ENCODE measurements at places on chromosomes 1 and 21. TPM values are rescaled to one million over a fixed set of nuclear protein-coding genes. Genes with fewer than 3 reads are reported as not detected.

DNA sequence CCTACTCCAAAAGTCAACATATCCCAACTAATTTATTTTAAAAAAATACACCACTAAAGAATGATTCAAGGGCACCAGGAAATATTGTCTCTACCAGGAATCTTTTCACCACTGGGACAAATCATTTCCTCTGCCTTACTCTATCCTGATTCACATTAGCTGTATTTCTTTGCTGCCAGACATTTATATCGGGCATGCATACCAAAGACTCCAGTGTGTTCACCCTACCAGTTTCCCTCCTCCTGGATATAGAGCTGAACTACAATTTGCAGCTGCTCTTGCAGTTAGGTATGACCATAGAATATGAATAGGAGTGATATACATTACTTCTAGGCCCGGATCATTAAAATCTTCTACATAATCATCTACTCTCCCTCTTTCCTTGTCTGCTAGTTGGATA lies 7.6 kb downstream of the KCNJ6 start:
- no peak overlapping the region for H3K4me3 ChIP-seq
- no peaks in the 10 kb centered on the region for H3K27me3 ChIP-seq
- no peaks in the 10 kb centered on the region for H3K36me3 ChIP-seq
- no peak overlapping the region for H3K27ac ChIP-seq
- no peaks in the 10 kb centered on the region for H3K4me1 ChIP-seq

DNA sequence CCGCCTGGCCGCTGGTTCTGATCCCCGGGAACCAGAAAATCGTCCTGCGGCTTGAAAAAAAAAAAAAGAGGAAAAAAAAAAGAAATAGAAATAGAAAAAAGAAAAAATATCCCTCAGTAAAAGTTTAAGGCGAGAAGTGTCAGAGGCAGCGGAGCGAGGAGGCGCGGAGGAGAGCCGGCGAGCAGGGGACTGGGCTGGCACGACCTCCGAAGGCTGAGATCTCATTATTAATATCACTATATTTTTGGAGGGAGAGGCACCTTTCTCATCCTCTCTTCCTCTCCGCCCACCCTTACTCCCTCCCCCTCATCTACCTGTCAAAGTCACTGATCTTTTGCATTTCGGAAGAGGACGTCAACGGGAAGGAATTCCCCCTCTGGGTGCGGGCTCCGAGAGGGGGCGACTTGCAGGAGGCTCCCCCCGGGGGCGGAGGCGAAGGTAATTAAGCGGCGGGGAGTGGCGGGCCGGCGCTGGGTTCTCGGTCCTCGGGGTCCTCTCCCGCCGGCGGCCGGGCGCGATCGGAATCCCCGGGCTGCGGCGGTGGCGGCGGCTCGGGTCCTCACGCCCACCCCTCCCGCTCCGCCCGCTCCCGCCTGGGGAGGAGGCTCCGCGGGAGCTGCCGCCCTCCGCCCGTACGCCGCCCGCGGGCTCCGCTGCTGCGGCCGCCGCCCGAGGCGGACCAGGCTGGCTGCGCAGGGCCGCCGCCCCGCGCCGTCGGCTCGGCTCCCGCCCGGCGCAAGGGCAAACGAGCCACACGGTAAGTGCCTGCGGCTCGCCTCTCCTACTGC lies at the start of gene NTNG1:
Gene NTNG1 (plus strand): TSS at position 337 of the 788 bp plus-strand sequence.
- DNase-seq, result peak; percentile 45
- H3K4me3 ChIP-seq, result peak within 1 kb of the TSS; percentile 80
- H3K36me3 ChIP-seq, result no peaks in the 10 kb centered on the region
- no peaks in the 10 kb centered on the region for H3K4me1 ChIP-seq
- no peaks in the 10 kb centered on the region for H3K27me3 ChIP-seq

DNA sequence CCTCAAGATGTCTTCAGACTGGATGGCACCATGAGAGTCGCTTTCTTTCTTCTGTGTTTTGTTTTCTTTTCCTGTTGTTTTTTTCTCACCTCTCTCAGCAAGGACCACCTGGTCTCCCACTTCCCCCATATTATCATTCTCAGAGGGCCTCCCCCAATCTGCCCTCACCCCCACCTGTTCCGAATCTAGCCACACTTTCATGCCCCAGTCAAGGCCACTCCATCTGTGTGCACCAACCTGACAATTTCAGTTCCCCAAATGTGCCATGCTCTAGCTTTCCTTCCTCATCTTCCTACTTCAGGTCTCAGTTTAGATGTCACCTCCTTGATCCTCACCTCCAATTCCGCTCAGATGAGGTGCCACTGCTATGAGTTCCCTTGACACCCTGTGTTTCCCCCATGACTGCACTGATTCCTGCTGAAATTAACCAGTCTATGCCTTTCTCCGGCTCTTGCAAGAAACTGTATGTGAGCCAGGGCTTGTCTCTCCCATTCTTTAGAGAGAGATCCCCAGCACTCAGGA lies 146.2 kb downstream of the PLPP3 start:
- H3K27me3 ChIP-seq, result peaks cover 8% of the 10 kb centered on the region
- peaks cover 10% of the 10 kb centered on the region for H3K4me1 ChIP-seq
- H3K4me3 ChIP-seq, result no peak overlapping the region
- no peaks in the 10 kb centered on the region for H3K36me3 ChIP-seq

DNA sequence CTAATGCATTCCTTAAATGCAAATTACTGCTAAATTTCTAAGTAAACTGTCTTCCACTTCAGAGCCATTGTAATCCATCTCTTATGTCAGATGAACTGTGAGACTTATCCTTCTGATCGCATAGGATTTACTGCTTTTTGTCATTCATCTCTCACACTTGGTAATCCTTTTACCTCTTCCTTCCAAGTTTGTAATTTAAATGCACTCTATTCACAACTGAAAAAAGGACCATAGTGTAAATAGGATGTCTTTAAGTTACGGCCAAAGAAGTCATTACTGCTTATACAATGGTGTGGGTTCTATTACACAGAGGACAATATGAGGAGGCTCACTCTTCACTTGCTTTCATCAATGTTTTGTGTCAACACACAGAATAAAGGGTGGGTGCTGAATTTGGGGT lies 393.3 kb downstream of the PTBP2 start:
- no peaks in the 10 kb centered on the region for H3K36me3 ChIP-seq
- peak overlapping the region; percentile 30 for H3K4me3 ChIP-seq
- no peak overlapping the region for H3K27ac ChIP-seq
- H3K4me1 ChIP-seq, result peaks cover 6% of the 10 kb centered on the region

- no peaks in the 10 kb centered on the region for H3K27me3 ChIP-seq
- H3K27ac ChIP-seq, result no peak overlapping the region
- no peak for DNase-seq
- no peaks in the 10 kb centered on the region for H3K4me1 ChIP-seq
These were observed 3.4 kb upstream of the TMEM222 start for GRCh38 chr1:27318596-27318995.

GRCh38 chr1:29607236-29607635 lies 370.9 kb downstream of the PTPRU start:
- no peaks in the 10 kb centered on the region for H3K4me1 ChIP-seq
- DNase-seq, result no peak
- H3K27me3 ChIP-seq, result no peaks in the 10 kb centered on the region
- no peak overlapping the region for H3K4me3 ChIP-seq
- H3K36me3 ChIP-seq, result peaks cover 8% of the 10 kb centered on the region

GRCh38 chr21:44891631-44892031 lies 18.1 kb upstream of the PTTG1IP start:
- no peak overlapping the region for H3K27ac ChIP-seq
- DNase-seq, result no peak
- no peak overlapping the region for H3K4me3 ChIP-seq
- no peaks in the 10 kb centered on the region for H3K27me3 ChIP-seq
- H3K4me1 ChIP-seq, result no peaks in the 10 kb centered on the region

DNA sequence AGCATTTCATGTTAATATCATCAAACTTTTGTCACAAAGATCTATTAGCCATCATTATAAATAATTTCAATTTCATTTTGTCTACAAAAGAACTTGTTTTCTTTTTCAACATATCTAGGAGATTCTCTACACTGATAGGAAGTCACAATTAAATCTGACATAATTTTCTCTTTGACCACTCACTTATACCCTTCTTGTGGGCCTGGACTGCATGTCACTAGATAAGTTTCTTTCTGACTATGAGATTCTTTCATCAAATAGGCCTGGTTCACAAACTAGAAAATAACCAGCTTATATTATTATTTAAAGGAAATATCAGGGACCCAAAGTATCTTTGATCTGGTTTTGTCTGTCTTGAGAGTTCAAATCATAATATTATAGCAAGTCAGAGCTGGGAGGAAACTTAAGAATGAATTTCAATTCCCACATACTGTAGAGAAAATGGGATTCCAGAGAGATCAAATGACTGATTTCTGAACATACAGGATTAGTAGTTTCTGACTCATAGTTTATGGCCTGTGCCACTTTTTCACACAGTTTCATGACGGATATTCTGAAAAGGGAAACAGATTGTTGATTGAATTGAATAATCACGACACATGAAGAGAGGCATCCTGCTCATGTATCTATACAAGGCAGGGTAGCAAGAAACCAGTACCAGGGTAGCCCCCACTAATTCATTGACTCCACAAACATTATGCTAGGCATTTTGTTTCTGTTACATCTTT lies 355.8 kb downstream of the GPATCH2 start:
- no peaks in the 10 kb centered on the region for H3K4me1 ChIP-seq
- H3K4me3 ChIP-seq, result no peak overlapping the region
- H3K27me3 ChIP-seq, result no peaks in the 10 kb centered on the region
- no peak overlapping the region for H3K27ac ChIP-seq

DNA sequence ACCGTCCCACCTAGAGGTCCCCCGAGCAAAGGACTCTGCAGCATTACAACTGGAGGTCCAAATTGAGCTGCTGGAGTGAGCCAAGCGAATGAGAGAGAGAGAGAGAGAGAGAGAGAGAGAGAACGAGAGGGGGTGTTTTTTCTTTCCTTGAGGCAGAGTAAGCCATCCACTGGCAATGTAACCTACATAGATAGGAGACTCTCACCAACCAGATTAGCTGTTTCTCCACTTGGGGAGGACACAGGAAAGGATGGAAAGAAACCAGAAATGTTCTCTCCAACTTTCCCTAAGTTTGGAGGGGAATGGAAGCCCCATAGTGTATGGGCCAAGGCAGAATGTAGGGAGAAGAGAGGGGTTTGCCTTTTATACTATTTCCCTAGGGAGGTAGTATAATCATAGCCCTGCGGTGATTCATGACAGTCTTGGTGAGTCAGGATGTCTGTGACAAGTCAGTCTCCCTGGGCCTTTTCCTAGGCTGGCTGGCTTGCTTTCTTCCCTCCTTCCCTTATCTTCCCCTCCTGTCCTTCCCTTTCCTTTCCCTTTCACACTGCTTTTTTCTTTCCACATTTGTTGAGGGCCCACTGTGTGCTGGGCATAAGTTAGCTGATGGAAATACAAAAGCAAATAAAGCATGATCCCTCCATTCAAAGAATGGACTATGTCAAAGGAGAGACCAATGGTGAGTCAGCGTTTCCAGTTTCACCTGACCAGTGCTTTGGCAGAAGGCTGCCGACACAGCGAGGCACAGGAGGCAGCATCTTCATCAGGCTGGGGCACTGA lies 7.1 kb downstream of the FNDC7 start:
- no peak overlapping the region for H3K27ac ChIP-seq
- H3K4me1 ChIP-seq, result peaks cover 2% of the 10 kb centered on the region
- no peaks in the 10 kb centered on the region for H3K36me3 ChIP-seq
- no peak for DNase-seq

Gene SLC9C2
- total RNA-seq, result not detected

GRCh38 chr21:34889676-34890469 lies 159.2 kb downstream of the RUNX1 start:
- no peaks in the 10 kb centered on the region for H3K36me3 ChIP-seq
- peaks cover 54% of the 10 kb centered on the region for H3K27me3 ChIP-seq
- DNase-seq, result peak; percentile 61

- DNase-seq, result no peak
- no peak overlapping the region for H3K4me3 ChIP-seq
- H3K27me3 ChIP-seq, result no peaks in the 10 kb centered on the region
- no peaks in the 10 kb centered on the region for H3K4me1 ChIP-seq
These were observed 4.1 kb upstream of the REG4 start for GRCh38 chr1:119815361-119815760.

Gene PTPN22
- total RNA-seq, result not detected

Gene ZSCAN20
- total RNA-seq, result 3.8 TPM

DNA sequence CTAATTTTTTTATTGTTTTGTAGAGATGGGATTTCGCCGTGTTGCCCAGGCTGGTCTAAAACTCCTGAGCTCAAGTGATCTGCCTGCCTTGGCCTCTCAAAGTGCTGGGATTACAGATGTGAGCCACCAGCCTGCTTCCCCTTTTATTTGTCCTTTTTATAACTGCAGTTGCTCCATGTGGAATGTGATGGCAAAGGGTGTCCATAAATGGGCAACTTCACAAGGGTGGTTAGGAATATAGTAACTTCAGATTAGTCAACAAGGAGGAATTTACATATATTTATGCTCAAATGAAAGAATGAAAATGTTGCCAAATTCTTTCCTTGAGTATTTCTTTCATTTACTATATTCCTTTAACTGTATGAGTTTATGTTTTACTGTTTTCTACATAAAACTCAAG lies 182.9 kb downstream of the BACH1 start:
- no peak overlapping the region for H3K27ac ChIP-seq
- H3K36me3 ChIP-seq, result no peaks in the 10 kb centered on the region
- DNase-seq, result no peak
- H3K27me3 ChIP-seq, result no peaks in the 10 kb centered on the region
- no peak overlapping the region for H3K4me3 ChIP-seq
- no peaks in the 10 kb centered on the region for H3K4me1 ChIP-seq

GRCh38 chr1:26021647-26022403 lies at the start of gene EXTL1:
TSS of gene EXTL1 (plus strand) at chr1:26021775. CDS start at chr1:26022647, 872 bp downstream.
- H3K27ac ChIP-seq, result no peak within 1 kb of the TSS
- H3K27me3 ChIP-seq, result no peaks in the 10 kb centered on the region
- no peaks in the 10 kb centered on the region for H3K36me3 ChIP-seq
- H3K4me1 ChIP-seq, result no peaks in the 10 kb centered on the region
- peak; percentile 85 for DNase-seq

Gene TNFRSF4
- total RNA-seq, result 0.33 TPM

GRCh38 chr1:166164995-166165660 lies 1.7 kb downstream of the FAM78B start:
- peak overlapping the region; percentile 92 for H3K4me3 ChIP-seq
- H3K27me3 ChIP-seq, result peaks cover 6% of the 10 kb centered on the region
- H3K27ac ChIP-seq, result no peak overlapping the region
- DNase-seq, result peak; percentile 78
- H3K36me3 ChIP-seq, result no peaks in the 10 kb centered on the region

Gene MLLT11
- 13.0 TPM for total RNA-seq

DNA sequence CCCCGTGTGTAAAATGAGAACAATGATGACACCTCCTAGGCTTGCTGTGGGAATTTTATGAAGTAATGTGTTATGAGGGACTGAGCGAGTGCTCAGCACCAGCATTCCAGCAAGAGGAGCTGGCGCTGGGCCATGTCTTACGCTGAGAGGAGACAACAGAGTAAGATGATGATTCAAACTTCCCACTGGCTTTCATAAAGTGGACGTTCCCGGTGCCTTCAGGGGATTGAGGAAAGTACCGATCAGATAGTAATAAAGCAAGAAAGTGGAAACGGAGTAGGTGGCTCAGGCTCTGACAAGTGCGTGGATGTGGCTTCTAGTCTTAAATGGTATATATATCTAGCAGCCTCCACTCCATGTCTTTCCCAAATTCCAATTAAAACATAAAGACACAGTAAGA lies 23.8 kb downstream of the EPHA10 start:
- no peaks in the 10 kb centered on the region for H3K27me3 ChIP-seq
- no peak overlapping the region for H3K4me3 ChIP-seq
- no peak for DNase-seq
- no peaks in the 10 kb centered on the region for H3K4me1 ChIP-seq
- H3K27ac ChIP-seq, result no peak overlapping the region

Gene RGSL1
- not detected for total RNA-seq

Gene GCSAML
- total RNA-seq, result not detected

Gene PHLDA3
- 53.9 TPM for total RNA-seq

GRCh38 chr1:84294751-84295150 lies 6.8 kb upstream of the SAMD13 start:
- H3K36me3 ChIP-seq, result no peaks in the 10 kb centered on the region
- H3K27ac ChIP-seq, result no peak overlapping the region
- no peaks in the 10 kb centered on the region for H3K27me3 ChIP-seq
- H3K4me1 ChIP-seq, result peaks cover 2% of the 10 kb centered on the region
- no peak for DNase-seq

Measured in H9 (cell line).